Keratinocyte (primary cell): ENCODE measurements at places on chromosomes 2 and 18. TPM values are rescaled to one million over a fixed set of nuclear protein-coding genes. Genes with fewer than 3 reads are reported as not detected.

- DNase-seq = peak; percentile 40
Observed at GRCh38 chr2:190791347-190791975, 89.2 kb upstream of the GLS start.

- DNase-seq = no peak
Observed at GRCh38 chr2:99651930-99652670, 162.3 kb upstream of the REV1 start.

The SCYGR4 gene
- not detected in 3 replicates for polyA plus RNA-seq

DNA sequence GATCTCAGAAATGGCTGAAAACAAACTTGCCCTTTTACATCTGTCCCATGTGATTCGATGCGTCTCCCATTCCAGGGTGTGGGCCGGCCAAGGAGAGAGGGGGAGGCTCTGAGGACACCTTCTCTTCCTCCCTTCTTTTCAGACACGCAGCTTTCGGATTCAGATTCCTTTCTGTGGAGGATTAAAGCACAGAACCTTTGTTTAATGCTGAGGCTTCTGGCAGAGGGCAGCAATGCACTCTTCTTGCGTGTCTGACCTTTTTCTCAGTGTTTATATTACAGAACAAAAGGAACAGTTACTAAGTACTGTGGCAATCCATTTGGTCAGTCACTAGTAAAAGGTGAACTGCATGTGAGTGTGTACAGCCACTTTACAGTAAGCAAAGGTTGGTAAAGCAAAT lies 268.9 kb upstream of the CCDC68 start:
- no peak for DNase-seq

The ARL4C gene
- 55.0 to 108 TPM (median 79.5 TPM) in 3 replicates for polyA plus RNA-seq

- DNase-seq = no peak
Observed at GRCh38 chr2:167551416-167551815, 663.1 kb downstream of the XIRP2 start.

DNA sequence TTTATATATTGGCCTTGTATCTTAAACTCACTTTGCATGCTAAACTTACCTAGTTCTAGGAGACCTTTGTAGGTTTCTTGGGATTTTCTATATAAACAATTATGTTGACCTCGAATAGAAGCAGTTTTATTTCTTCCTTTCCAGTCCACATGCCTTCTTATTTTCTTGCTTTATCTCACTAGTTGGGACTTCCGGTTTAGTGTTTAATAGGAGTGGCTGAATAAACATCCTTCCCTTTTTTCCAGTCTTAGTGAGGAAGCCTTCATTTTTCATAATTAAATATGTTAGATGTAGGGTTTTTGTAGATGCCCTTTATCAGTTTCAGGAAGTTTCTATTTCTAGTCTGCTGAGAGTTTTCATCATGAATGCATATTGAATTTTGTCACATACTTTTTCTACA lies 347.3 kb upstream of the HNRNPA3 start:
- DNase-seq = no peak

DNA sequence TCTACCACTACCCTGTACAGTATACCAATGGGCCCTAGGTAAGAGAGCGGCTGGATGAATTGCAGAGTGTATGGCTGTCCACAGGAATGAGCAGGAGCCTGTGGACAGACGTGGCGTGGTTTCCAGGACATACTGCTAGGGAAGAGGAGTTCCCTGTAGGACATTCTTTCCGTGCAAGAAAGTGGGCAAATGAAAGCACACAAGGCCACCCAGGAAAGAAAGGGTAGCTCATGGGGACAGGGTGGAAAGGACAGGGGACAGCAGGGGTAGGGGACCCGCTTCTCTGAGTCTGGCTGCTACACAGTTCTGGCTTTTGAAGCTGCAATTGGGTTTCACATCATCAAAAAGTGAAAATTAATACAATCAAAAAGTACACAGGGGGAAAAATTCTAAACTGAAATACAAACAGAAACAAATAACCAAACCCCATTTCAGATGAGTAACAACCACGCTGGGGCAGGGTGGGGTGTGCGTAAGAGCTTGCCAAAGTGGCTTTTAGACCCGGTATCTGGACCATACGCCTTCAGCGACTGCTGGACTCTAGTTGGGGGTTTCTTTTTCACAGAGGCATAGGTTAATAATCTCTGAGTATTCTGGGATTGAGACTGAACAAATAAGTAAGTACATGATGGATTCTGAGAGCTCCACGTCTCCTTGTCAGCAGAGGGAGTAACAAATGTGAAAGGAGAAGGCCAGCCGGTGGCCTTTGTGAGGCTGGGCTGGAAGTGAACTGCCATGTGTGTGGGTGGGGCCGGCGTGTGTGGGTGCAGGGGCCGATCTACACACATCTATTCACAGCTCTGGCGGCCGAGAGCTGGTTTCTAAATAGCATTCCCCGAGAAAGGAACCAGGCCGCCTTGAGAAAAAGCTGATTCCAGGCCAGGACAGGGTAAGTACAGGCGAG lies 84.0 kb downstream of the HDAC4 start:
- DNase-seq = no peak

The HRH4 gene
- 0.01 to 0.15 TPM (median 0.03 TPM) in 3 replicates for polyA plus RNA-seq

- no peak for DNase-seq
Observed at GRCh38 chr18:79572848-79573451, 106.7 kb upstream of the CTDP1 start.

The CDK15 gene
- 0.35 to 1.4 TPM (median 0.96 TPM) in 3 replicates for polyA plus RNA-seq

GRCh38 chr18:53991805-53992204 lies 232.7 kb downstream of the MBD2 start:
- DNase-seq = no peak

DNA sequence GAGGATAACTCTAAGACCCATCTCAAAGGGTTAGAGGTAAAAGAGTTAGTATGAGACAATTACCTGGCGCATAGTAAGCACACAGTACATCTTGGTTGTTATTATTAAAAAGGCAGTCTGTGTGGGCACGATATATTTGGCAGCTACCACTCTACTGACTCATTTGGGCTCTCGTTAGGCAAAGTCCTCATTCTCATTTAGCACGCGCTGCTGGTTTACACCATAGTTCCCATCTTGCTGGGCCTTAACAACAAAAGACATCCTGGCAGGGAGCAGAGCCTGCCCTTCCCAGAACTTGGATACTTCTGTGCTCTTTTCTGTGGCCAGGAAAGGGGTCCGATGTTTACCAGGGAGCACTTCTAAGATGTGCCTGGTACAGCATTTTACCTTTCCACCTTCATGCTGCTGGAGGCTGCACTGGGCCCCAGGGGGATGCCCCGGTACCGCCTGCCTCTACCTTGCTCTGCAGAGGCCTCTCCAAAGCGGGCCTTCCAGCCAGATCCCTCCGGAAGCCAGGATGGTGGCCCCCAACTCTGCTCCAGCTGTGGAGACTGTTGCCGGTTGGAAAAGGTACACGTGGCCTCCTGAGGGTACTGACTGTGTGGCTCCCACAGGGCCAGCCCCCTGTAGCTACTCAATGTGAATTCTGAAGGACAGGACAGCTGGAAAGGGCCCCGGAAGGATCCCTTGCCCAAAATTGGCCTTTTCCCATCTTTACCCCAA lies 15.0 kb downstream of the GLI2 start:
- no peak for DNase-seq

- DNase-seq = no peak
Observed at GRCh38 chr18:70046207-70046606, 98.5 kb upstream of the CD226 start.

The NETO1 gene
- 16.3 to 23.4 TPM (median 19.2 TPM) in 3 replicates for polyA plus RNA-seq

- DNase-seq = no peak
Observed at GRCh38 chr18:75496151-75496550, 68.6 kb upstream of the SMIM21 start.

DNA sequence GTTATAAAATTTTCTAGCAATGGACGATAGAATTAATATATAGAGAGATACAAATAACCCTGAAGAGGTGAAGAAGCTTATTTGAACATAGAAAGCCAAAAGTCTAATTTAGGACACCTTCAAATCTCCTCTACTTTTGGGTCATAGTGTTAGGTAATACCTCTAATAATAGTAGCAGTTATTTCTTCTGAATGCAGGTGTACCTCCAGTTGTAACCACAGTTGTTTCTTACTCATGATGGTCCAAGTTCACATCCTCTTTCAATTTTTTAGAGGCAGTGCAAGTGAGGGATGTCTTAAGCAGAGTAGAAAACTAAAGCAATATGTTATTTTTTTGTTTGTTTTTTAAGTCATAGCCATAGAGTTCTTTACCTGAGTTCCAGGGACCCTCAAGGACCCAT lies 429.5 kb downstream of the CCDC85A start:
- no peak for DNase-seq

The CNDP1 gene
- polyA plus RNA-seq = not detected in 3 replicates

The DES gene
- polyA plus RNA-seq = not detected in 3 replicates

The DSC3 gene
- 92.5 to 116 TPM (median 103 TPM) in 3 replicates for polyA plus RNA-seq

The CNTNAP5 gene
- not detected in 3 replicates for polyA plus RNA-seq

- DNase-seq = no peak
Observed at GRCh38 chr2:37653093-37653492, 18.3 kb downstream of the CDC42EP3 start.

DNA sequence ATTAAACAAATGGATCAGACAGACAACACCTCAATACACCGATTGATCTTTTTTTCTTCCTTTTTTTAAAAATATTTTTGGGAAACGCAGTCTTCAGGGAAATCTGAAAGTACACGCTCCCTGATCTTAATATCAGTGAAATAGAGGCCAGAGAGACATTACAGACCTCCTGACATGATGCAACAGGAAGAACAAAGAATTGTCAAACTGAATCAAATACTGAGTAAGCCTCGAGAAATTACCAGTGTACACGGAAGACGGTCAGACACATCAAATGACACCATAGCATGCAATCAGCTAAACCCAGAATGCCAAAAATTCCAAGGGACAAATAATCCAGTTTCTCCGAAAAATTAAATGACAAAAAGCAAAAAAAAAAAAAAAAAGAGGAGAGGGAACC lies 80.2 kb upstream of the NFU1 start:
- DNase-seq = no peak

The LMAN1 gene
- polyA plus RNA-seq = 30.2 to 55.6 TPM (median 38.1 TPM) in 3 replicates

DNA sequence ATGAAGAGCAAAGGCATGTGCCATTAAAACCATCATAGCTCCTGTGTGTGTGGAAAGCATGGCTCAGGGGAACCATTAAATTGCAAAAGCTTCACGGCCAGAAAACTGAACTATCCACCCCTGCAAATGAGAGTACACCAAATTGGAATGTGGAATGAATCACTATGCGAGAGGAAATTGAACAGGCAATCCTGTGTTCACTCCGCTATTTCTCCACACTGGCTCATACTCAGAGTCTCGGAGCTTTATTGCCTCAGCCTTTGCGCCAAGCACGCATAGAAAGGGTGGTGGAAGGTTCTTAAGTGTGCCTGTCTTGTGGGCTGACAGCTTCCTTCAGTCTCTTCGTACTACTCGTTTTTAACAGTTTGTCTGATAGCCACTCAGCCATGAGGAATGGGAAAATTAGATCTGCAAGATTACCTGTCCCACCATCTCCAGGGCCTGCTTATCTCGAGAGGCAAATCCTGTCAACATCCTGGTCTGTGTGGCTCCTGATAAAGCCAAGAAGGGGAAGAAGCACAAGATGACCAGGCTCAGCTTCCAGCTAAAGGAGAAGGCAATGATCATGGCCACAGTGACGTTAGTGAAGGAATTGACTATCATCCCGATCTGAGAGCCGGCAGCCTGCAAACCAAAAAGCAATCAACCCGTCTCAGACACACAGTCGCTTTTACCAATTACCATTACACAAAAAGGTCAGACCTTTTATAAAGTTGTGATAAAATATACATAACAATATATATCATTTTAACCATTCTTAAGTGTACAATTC lies 34.9 kb downstream of the G6PC2 start:
- DNase-seq = no peak

DNA sequence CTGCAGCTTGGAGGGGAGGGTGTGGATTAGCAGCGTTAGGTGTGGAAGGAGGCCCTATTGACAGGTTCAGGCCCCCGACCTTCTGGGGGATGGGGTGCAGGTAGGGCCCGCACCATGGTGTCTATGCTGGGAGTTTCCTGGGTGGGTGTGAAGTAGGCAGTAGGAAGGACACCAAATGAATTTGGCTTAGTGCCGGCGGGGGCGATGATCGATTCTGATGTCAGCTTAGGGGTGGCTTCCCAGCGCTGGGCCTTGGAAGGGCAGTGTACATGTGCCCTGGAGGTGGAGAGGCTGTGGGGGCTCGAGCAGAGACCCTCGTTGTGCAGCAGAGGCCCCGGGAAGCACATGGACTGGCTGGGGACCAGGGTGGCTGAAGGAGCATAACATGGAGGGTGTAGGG lies 21.6 kb downstream of the DCDC2C start:
- no peak for DNase-seq

The GREB1 gene
- polyA plus RNA-seq = 0.02 to 0.13 TPM (median 0.03 TPM) in 3 replicates

The SNRNP27 gene
- 21.5 to 41.1 TPM (median 35.7 TPM) in 3 replicates for polyA plus RNA-seq

- DNase-seq = no peak
Observed at GRCh38 chr2:223459328-223459939, 142.7 kb downstream of the SCG2 start.
